ENCODE measurements at places on chromosomes 4 and X.
A peak's percentile ranks its signal among the peaks of the same experiment; 100 is the strongest.

DNA sequence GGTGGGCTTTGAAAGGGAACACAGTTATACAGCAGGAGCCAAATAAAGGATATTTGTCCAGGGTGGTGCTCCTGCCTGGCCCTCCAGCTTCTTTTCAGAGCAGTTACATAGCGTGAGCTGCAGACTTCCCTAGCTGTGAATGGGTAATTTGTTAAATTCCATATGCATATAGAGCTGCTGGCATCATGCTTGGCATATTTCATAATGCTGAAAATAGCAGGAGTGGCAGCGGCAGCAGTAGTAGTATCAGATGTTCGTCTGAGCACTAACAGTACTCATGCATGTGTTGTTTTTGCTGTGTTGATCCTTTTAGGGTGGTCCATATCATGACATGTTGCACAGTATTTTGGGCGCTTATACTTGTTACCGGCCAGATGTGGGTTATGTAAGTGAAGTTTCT, 33.6 kb upstream of the TADA2B start:
- DNase-seq, result no peak

DNA sequence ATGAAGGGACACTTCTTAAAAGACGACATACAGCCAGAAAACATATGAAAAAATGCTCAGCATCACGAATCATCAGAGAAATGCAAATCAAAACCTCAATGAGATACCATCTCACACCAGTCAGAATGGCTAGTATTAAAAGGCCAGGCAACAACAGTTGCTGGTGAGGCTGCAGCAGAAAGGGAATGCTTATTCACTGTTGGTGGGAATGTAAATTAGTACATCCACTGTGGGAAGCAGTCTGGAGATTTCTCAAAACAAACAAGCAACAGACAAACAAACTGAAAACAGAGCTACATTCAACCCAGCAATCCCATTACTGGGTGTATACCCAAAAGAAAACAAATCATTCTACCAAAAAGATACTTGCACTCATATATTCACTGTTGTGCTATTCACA, 197.9 kb downstream of the EVC2 start:
- DNase-seq, result no peak

- no peak for DNase-seq
Observed at GRCh38 chrX:114717921-114718320, 134.0 kb downstream of the HTR2C start.

DNA sequence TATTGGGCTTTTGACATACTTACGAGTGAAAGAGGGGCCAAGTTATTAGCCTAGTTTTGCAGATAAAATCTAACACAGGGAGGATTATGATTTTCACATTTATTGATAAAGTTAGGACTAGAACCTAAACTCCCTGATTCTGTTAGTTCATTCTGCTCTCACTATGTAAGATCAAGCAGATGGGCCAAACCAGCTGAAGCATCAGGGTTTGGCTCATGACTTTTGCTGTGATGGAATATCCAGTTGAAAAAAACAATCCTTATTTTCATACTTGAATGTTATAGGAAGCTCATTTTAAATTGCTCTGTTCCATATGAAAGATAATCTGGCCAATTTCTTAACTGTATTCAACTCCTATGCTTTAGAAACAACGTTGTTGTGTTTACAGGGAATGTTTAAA, 21.2 kb downstream of the SPRY1 start:
- DNase-seq, result no peak

- DNase-seq, result no peak
Observed at GRCh38 chrX:21735038-21735767, 22.7 kb downstream of the SMPX start.

DNA sequence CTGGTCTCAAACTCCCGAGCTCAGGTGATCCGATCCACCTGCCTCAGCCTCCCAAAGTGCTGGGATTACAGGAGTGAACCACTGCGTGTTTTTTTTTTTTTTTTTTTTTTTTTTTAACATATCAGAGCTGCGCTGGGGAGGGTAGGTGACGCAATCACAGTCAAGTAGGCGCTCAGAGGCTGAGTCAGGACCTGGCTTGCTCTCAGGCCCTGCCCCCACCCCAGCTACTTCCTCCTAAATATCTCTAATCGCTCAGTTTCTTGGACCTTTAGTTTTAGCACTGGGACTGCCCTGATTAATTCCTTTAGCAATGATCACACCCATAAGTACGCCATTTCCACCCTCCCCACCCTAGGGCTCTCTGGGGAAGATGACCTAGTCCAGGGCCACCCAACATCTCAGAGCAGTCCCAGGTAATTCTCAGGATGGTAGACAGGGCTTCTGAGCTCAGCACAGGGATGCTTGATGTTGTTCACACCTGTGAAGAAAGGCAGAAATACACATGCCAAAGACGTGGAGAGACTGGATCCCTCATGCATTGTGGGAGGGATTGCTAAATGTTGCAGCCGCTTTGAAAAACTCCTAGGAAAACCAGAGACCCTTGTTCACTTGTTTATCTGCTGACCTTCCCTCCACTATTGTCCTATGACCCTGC, 50.2 kb downstream of the DDX3X start:
- peak; percentile 69 for DNase-seq

DNA sequence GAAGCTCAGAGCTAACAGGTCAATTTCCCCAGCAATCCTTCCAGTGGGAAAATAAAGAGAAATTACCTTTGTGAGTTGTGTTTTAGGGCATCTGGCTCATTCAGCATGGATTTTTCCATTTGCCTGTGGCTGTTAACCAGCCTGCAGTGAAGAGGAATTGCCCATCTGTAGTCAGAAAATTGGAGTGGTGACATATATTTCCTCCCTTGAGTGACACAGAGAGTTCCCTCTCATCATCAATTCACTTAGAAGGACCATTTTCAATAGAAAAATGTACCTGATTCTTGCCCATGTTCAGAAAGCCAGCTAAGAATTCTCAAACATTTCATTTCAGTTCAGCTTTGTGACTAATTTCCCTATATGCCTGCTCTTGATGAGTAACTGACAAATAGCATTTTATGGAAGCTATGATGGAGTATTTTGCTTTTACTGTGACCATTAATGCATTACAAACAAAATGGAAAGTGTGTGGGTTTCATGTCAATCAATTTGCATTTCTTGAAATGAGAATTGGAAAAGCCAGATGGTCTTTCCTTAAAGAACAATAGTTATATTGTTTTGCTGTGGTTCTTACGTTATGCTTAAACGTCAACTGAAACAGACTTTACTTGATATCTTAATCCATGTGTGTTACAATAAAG, 155.8 kb downstream of the NWD2 start:
- DNase-seq, result no peak

GRCh38 chr4:38152305-38152704, 192.1 kb downstream of the PTTG2 start:
- DNase-seq, result no peak

DNA sequence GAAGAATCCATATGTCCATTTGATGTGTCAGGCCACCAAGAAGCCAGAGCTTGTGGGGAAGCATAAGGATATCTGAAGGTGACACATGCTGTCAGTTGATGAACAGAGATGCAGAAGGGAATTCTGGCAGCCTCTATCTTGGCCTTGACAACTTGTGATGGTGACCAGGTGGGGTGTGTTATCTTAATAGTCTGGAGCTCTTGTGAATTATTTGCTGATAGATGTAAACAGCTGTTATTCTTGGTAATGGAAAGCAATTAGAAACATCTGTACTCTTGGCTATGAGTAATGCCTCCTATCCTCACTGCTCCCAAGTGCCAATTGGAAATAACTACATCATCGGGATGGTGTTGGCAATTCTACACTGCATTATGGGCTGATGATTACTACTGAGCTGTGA, 51.9 kb downstream of the NAA11 start:
- DNase-seq, result no peak
